GM23248 (cell line): ENCODE measurements at places on chromosomes 1 and 21.

DNA sequence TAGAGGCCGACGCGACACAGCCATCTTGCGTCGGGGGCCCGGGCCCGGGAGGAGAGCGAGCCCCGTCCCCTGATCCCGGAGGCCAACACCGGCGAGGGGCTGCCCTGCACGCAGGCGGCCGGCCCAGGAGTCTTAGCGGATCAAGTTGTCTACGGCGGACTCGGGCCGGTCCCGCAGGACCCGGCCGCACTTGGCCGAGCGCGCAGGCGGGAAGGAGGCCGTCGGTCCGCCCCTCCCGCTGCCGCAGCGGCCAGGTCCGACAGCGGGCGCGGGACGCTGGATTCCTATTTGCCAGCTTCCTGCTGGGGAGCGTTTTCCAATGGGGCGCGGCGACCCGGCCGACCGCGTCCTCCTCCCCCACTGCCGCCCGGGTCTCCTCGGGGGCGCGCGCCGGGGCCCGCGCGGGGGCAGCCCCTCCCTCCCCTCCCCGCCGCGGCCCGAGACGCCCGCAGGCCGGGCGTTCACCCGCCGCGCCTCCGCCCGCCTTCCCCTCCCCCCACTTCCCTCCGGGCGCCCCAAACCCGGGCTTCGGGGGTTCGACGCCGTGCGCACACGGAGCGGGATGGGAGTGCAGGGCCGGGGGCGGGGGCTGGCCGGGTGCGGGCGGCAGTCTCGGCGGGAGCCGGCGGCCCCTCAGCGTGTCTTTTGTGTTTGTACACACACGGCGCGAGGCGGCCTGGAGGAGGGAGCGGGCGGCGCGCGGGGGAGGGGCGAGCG lies 517 bp upstream of the H3-3A start:
- peak overlapping the region; percentile 99 for H3K27ac ChIP-seq
- peaks cover 14% of the 10 kb centered on the region for H3K36me3 ChIP-seq
- H3K27me3 ChIP-seq, result no peaks in the 10 kb centered on the region
- peak overlapping the region; percentile 85 for H3K4me3 ChIP-seq
- DNase-seq, result peak; percentile 98

- DNase-seq, result peak; percentile 41
- peaks cover 61% of the 10 kb centered on the region for H3K27me3 ChIP-seq
These were observed 10.9 kb downstream of the TNFRSF25 start for GRCh38 chr1:6454856-6455751.

DNA sequence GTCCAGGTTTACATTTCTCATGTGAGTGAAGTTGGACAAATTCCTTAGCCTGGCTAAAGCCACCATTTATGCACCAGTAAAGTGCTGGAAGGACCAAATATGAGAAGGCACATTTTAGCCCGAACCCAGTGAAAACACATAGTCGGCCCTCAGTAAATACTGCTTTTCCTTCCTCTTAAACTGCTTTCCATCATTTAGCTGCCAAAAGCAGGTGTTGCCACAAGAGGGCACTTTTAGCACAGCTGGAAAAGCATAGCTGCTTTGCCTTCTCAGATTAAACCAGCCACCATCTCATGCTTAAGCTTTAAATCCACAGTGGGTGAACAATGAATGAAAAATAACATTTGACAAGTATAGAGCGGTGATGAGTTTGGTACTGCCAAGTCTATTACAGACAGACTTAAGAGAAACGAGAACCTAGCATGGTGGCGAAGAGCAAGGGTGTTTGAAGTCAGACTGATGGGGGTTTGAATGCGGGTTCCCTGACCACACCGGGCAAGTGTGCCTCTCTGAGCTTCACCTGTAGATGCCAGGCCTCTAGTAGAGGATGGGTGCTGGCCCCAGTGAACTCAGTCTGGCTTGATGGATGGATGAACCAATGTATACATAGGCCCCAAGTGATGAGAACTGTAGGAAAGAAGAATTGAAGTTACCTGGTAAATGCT lies 57.8 kb downstream of the SLC35D1 start:
- no peak overlapping the region for H3K4me3 ChIP-seq
- no peaks in the 10 kb centered on the region for H3K4me1 ChIP-seq
- H3K27ac ChIP-seq, result no peak overlapping the region
- H3K36me3 ChIP-seq, result no peaks in the 10 kb centered on the region
- peak; percentile 85 for DNase-seq
- no peaks in the 10 kb centered on the region for H3K27me3 ChIP-seq

- H3K27me3 ChIP-seq, result no peaks in the 10 kb centered on the region
- DNase-seq, result peak; percentile 70
- H3K4me1 ChIP-seq, result peaks cover 23% of the 10 kb centered on the region
- H3K36me3 ChIP-seq, result no peaks in the 10 kb centered on the region
- peak overlapping the region; percentile 42 for H3K4me3 ChIP-seq
These were observed 40.3 kb upstream of the COL18A1 start for GRCh38 chr21:45364468-45365185.
